Upper lobe of left lung (tissue), 6 donors: ENCODE measurements at places on chromosomes 7 and 10. TPM values are rescaled to one million over a fixed set of nuclear protein-coding genes. Genes with fewer than 3 reads are reported as not detected.

The SLC26A5 gene
- total RNA-seq = 1.7 TPM

- no peak overlapping the region for H3K27ac ChIP-seq
- H3K27me3 ChIP-seq = peaks cover 15% of the 10 kb centered on the region
- no peak for DNase-seq
- H3K4me1 ChIP-seq = no peaks in the 10 kb centered on the region
- H3K4me3 ChIP-seq = no peak overlapping the region
Observed at GRCh38 chr7:155405399-155406318, 52.3 kb upstream of the EN2 start.

DNA sequence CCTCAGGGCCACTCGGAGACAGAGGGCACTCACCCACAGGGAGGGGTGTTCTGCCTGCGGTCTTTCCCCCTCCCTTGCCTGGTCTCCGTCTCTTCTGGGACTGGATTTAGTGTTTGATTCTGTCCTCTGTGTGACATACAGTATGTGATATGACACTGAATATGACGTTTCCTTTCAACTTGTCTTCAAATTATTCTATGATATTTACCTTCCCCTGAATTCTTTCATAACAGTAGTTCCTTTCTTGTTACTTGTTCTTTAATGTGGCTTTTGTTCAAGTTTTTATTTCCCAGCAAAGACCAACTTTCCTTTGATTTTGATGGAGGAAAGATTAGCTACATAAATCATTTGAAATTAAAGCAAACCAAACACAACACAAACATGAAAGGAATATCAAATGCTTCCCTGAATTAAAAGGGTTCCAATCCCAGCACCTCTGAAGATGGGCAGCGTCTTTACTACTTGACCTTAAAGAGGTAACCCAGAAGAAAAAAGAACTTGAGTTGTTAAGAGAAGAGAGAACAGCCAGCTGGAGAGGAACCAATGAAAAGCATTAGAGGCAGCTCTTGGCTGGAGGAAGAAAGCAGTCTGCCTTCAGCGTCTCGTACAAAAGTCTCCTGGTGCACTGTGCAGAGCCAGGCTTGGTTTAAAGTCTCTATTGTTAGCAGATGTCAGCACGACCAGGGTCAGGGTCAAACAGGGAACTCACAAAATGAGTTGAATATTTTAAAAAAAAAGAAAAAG, 18.3 kb upstream of the RHEB start:
- H3K4me1 ChIP-seq = no peaks in the 10 kb centered on the region
- DNase-seq = no peak
- H3K4me3 ChIP-seq = no peak overlapping the region
- no peak overlapping the region for H3K27ac ChIP-seq

The LRRC61 gene
- total RNA-seq = 29.0 TPM

The CLRN3 gene
- not detected for total RNA-seq

- H3K36me3 ChIP-seq = no peaks in the 10 kb centered on the region
- peaks cover 6% of the 10 kb centered on the region for H3K4me1 ChIP-seq
- H3K27ac ChIP-seq = no peak overlapping the region
- no peak overlapping the region for H3K4me3 ChIP-seq
Observed at GRCh38 chr7:45176886-45177731, 19.5 kb downstream of the RAMP3 start.

- H3K4me1 ChIP-seq = peaks cover 17% of the 10 kb centered on the region
- H3K27ac ChIP-seq = peak overlapping the region; percentile 84
- DNase-seq = no peak
- H3K4me3 ChIP-seq = no peak overlapping the region
- no peaks in the 10 kb centered on the region for H3K36me3 ChIP-seq
- H3K27me3 ChIP-seq = no peaks in the 10 kb centered on the region
Observed at GRCh38 chr10:70296406-70296899, 12.6 kb upstream of the NPFFR1 start.

DNA sequence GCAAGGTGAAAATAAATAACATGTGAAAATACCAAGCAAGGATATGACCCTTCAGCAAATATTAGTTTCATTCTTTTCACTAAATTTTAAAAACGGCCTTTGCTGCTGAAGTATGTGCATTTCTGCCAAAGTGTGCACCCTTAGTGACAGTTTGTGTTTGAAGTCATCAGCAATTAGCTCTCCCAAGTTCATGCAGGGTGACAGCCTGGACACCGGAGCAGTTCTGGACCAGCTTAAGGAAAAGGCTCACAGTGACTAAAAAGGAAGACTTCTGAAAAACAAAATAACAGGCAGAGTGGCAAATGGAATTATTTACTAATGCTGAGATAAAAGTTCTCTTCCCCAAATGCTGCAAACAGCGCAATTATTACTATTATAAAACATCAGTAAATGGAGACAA, 69.3 kb upstream of the NEBL start:
- H3K27ac ChIP-seq = no peak overlapping the region
- no peak for DNase-seq
- H3K4me1 ChIP-seq = peaks cover 8% of the 10 kb centered on the region
- H3K36me3 ChIP-seq = no peaks in the 10 kb centered on the region
- no peaks in the 10 kb centered on the region for H3K27me3 ChIP-seq

DNA sequence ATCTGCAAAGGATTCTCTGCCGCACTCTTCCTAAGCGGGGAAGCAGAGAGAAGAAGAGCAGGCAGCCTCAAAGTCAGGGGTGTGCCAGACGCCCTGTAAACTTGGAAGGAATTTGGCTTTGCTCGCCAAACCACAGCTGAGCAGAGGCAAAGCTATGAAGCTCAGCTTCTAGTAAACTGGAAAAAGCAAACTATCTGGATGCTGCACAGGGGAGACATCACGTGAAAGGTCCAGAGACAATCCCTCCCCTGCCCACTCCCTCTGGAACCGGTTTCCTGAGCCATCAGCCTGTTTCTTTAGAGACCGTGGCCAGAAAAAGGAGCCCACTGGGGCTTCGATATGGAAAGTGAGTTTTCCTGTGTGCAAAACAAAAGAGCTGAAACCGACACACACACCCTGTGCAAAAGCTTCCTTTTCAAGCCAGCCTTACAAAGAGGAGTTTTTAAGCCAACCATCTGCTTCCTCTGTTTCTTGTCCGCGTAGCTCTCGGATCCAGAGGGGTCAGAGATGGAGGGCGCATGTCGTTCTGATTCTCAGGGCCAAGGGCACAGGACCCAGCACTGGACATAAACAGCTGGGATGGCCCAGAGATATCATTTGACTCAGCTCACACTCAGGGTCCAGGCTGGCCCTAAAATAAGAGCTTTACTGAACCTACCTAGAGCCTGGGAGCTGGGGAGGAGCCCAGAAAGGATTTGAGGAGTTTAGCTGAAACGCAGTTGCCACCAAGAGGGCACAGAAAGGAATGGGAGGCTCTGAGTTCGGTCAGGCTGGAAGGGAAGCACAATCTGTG, 58.2 kb upstream of the DNAAF5 start:
- H3K4me1 ChIP-seq = no peaks in the 10 kb centered on the region
- peak overlapping the region; percentile 13 for H3K27ac ChIP-seq
- H3K27me3 ChIP-seq = no peaks in the 10 kb centered on the region

GRCh38 chr7:25007668-25008067, 27.7 kb upstream of the OSBPL3 start:
- no peak overlapping the region for H3K4me3 ChIP-seq
- no peaks in the 10 kb centered on the region for H3K27me3 ChIP-seq
- H3K4me1 ChIP-seq = no peaks in the 10 kb centered on the region
- H3K27ac ChIP-seq = no peak overlapping the region
- DNase-seq = no peak
- no peaks in the 10 kb centered on the region for H3K36me3 ChIP-seq

DNA sequence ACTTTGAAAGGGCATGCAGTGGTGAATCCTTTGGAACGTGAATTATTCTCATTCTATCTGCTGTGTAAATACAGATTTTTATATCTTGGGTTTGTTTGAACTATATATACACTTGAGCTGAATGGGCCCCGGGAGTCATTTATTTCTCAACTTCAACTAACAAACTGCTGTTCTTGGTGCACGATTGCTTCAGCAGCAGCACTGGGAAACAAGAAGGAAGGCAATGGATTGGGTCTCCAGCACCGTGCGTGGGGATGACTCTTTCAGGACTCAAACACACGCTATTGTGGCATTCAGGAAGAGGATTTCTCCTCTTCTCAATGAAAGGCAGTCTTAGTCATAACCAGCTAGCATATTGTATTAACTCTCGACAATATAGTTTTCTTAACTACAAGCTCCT, 226.0 kb upstream of the NFE2L3 start:
- no peak for DNase-seq
- H3K36me3 ChIP-seq = no peaks in the 10 kb centered on the region
- H3K27ac ChIP-seq = no peak overlapping the region
- H3K27me3 ChIP-seq = no peaks in the 10 kb centered on the region
- no peak overlapping the region for H3K4me3 ChIP-seq
- H3K4me1 ChIP-seq = no peaks in the 10 kb centered on the region

GRCh38 chr7:71626206-71626605, 494.3 kb downstream of the GALNT17 start:
- no peaks in the 10 kb centered on the region for H3K4me1 ChIP-seq
- no peaks in the 10 kb centered on the region for H3K36me3 ChIP-seq
- no peak overlapping the region for H3K27ac ChIP-seq

- H3K36me3 ChIP-seq = peaks cover 5% of the 10 kb centered on the region
- H3K27me3 ChIP-seq = no peaks in the 10 kb centered on the region
- DNase-seq = no peak
- no peak overlapping the region for H3K27ac ChIP-seq
- no peaks in the 10 kb centered on the region for H3K4me1 ChIP-seq
Observed at GRCh38 chr7:7672545-7673239, 32.1 kb downstream of the UMAD1 start.

DNA sequence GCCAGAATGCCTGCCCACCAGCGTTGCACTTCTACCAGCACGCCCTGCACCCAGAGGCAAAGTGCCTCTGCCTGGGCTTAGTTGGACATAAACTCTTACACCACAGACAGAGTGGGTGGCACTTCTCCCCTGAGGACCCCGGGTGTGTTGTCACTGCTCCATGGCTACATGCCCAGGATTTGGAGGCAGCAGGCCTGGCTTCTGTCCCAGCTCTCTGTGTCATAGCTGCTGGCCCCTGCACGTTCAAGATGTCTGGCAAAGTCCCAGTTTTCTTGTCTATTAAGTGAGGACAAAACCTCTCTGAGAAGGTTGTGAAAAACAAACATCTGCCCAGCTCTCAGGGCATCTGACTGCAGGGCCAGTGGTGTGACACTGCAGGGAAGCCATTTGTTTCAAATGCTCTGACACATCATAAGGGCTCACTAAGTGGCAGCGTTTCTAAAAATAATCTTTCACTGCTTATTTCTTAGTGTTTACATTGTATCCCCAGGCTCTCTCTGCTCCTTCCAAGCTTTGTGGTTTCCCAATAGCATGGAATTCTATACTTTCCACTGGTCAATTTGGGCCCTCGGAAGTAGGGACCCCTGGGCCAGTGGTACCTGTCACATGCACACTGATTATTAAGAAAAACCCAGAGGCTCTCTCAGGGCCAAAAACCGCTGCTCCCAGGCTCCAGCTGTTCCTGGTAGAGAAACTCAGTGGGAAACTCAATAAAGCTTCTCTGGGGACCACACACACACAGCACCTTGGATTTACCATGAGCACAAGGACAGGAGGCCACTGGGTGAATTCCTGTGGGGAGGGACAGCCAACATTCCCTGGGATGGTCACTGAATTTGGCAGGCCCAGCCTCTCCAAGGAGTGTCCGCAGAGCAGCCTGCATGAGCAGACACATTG, 86.2 kb upstream of the ANLN start:
- peak; percentile 94 for DNase-seq
- no peak overlapping the region for H3K4me3 ChIP-seq
- peak overlapping the region; percentile 76 for H3K27ac ChIP-seq
- no peaks in the 10 kb centered on the region for H3K36me3 ChIP-seq
- H3K4me1 ChIP-seq = peaks cover 36% of the 10 kb centered on the region

The TDRD1 gene
- total RNA-seq = 0.15 TPM

The FGFBP3 gene
- 1.4 TPM for total RNA-seq
